Large intestine (tissue), 12 donors: ENCODE measurements at places on chromosomes 11 and 22. TPM values are rescaled to one million over a fixed set of nuclear protein-coding genes. Genes with fewer than 3 reads are reported as not detected.

Gene OR51F1
- not detected for polyA plus RNA-seq

Gene MMP8
- 0.09 TPM for polyA plus RNA-seq

GRCh38 chr22:47445212-47445611, 682.8 kb downstream of the TBC1D22A start:
- no peaks in the 10 kb centered on the region for H3K27me3 ChIP-seq
- H3K4me3 ChIP-seq = no peak overlapping the region
- H3K4me1 ChIP-seq = no peaks in the 10 kb centered on the region

DNA sequence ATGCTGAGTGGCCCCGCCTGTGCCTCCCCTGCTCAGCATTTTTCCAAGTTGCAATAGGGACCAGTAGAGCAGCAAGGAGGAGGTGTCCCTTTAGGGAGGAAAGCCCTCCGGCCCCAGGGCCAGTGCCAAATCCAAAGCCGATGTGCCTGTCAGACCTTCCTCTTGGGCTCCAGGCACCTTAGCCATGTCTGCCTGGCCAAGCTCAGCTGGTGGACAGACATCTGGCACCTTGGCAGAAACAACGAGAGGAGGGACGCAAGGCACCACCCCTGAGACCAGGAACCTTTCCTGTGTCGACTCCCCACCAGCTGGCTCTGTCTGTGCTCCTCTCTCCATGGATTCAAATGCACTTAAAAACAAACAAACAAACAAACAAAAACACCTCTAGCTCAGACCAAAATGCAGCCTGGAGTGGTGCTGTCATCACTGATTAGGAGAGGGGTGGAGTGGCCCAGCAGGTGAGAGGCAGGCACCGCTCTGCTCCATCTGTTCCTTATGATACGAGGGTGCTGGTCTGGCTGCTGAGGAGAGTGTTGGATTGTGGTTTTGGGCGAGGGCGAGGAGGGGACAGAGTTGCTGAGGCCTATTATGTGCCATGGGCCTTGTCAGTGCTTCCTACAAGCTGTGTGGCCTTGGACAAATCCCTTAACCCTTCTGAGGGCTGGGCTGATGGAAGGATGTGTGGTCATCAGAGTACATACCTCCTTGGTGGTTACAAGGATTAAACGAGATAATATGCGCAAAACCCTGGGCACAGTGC, 46.2 kb downstream of the TP53I11 start:
- no peaks in the 10 kb centered on the region for H3K27me3 ChIP-seq
- DNase-seq = no peak
- no peak overlapping the region for H3K27ac ChIP-seq
- peaks cover 20% of the 10 kb centered on the region for H3K4me1 ChIP-seq

- DNase-seq = no peak
- no peaks in the 10 kb centered on the region for H3K36me3 ChIP-seq
- no peak overlapping the region for H3K4me3 ChIP-seq
- H3K27ac ChIP-seq = peak overlapping the region; percentile 44
These were observed 17.0 kb upstream of the SORL1 start for GRCh38 chr11:121435132-121435531.

GRCh38 chr11:83449338-83449913, 163.3 kb upstream of the CCDC90B start:
- DNase-seq = no peak
- H3K4me3 ChIP-seq = no peak overlapping the region
